ENCODE measurements at places on chromosomes 7 and 10. TPM values are rescaled to one million over a fixed set of nuclear protein-coding genes. Genes with fewer than 3 reads are reported as not detected.

- no peak for DNase-seq
Measured at GRCh38 chr10:97256356-97256755, 36.1 kb downstream of the ARHGAP19 start.

GRCh38 chr7:151125470-151125845 is 39.2 kb downstream of the AGAP3 start:
- no peak for DNase-seq

GRCh38 chr10:116111483-116112095 is 161.4 kb downstream of the GFRA1 start:
- DNase-seq, result no peak

DNA sequence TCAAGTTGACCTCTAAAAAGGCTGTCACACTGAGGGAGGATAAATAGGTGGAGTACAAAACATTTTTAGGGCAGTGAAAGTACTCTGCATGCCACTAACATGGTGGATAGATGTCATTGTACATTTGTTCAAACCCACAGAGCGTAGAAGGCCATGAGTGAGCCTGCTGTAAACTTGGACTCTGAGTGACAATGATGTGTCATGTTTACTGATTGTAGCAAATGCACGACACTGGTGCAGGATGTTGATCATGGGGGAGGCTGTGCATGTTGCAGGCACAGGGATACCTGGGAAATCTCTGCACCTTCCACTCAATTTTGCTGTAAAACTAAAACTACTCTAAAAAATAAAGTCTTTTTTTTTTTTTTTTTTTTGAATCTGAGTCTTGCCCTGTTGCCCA is 52.5 kb upstream of the GRID1 start:
- no peak for DNase-seq

ANK3 gene
- 260 TPM for total RNA-seq

GRCh38 chr10:125337510-125337909 is 177.1 kb upstream of the CTBP2 start:
- no peak for DNase-seq
